ENCODE measurements at places on chromosomes 3 and 15.

DNA sequence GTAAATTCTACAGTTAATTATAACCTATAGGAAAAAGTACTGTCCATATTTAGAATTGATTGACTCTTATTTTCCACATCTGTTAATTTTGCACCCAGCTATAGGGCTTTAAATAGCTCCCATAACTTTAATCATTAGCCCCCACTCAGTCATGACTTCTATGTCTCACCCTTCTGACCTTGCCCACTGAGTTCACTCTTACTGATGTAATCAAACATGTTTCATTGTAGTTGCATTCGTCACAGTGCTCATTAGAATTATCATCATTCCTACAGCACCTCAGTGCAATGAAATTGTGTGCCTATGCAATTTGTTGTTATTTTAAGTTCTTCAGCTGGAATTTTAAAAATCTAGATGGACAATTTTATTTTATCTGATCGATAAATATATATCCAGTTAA is 151.4 kb downstream of the TIGIT start:
- no peak for DNase-seq

DNA sequence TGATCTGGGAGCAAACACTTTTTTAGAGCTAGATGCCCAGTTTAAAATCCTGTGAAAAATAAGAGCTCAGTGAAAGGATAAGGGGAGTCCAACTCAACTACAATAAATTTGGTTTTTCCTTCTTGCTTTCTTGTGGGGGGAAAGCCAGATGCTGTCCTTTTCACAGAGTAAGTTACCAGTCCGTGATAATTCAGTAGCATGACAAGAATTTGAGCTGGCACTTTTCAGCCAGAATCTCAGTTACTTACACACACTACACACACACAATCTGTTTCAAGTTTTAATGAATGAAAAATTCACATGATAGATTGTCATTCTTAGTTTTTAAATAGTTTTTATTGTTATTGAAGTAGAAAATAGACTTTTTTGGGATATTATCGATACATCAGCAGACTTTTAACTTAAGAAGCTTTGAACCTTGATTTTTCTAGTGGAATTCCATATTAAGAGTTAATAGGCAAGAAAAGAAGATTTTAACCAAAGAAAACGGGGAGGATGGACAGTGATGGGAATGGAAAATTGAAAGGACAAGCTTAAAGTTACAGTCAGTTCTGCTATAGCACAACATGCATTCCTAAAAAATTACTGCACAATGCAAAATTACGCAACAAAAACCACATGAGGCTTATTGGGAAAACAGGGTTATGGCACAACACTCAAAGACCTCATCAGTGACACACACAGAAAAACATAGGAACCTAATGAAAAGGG is 47.0 kb downstream of the PSMD6 start:
- no peak for DNase-seq

DNA sequence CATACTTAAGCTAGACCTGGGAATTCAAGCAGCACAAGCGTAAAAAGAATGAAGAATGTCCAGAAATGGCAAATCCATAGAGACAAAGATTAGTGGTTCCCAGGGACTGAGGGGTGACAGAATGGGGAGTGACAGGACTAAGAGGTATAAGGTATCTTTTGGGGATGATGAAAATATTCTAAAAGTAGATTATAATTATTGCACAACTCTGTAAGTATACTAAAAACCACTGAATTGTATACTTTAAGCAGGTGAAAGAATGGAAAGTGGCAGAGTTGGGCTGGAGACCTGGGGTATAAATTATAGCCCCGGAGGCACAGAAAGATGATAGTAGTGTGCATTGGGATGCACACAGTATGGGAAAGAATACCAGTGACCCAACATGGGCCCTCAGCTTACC is 5.6 kb downstream of the BRK1 start:
- no peak for DNase-seq

GRCh38 chr15:91668370-91668769 is 185.1 kb upstream of the SLCO3A1 start:
- DNase-seq = no peak

GRCh38 chr3:4831580-4831950 is 147.7 kb upstream of the BHLHE40 start:
- DNase-seq = no peak

GRCh38 chr15:65431731-65432130 is 9.0 kb upstream of the IGDCC4 start:
- no peak for DNase-seq

DNA sequence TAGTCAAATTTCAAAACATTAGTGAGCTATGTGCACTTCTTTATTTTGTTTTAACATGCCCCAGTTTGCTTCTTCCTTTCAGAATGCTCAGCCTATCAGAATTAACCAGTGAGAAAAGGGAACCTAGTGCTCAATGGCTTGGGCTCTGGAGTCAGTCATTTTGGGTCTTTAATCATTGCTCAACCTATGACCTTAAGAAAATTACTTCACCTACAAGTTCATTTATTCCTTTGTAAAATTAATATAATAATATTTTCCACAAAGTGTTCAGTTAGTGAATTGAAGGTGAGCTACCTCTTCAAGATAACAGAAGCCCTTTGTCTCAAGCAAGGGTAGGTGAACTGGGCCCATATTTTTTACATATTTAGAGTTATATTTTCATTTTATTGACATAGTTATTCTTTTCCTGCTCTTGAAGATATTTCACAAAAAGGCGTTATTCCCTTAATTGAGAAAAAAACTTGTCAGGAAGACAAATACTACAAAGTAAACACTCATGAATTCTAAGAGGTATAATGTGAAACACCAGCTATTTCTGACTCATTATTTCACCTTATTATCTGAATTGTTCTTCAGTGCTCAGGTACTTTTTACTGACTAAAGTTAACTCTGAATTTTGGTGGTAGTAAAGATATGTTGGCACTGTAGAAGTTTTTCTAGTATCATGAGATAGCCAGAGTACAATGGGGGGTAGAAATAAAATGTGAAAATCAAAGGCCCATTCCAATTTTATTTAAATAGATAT is 415.5 kb downstream of the NAALADL2 start:
- no peak for DNase-seq

DNA sequence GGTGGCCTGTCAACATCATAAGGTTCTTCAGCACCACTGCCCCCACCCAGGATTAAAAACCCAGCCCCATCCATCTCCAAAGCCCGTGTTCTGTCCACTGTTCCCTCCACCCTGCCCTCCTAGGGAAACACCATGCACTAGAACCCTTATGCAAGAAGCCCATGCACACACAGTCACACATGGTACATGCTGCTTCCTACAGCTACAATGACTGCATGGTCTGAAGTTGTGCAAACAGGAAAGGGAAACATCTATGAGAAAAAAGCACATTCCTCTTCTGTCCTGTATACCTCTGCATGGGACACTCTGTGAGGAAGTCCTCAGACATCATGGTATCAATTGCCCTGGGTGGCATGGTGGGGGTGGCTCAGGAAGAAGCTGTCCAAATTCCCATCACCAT is 108.6 kb upstream of the MRPS22 start:
- DNase-seq = no peak
